ENCODE measurements at places on chromosomes 4 and X. TPM values are rescaled to one million over a fixed set of nuclear protein-coding genes. Genes with fewer than 3 reads are reported as not detected.

GRCh38 chr4:108758498-108758897 is 4.4 kb downstream of the ETNPPL start:
- DNase-seq: no peak

DNA sequence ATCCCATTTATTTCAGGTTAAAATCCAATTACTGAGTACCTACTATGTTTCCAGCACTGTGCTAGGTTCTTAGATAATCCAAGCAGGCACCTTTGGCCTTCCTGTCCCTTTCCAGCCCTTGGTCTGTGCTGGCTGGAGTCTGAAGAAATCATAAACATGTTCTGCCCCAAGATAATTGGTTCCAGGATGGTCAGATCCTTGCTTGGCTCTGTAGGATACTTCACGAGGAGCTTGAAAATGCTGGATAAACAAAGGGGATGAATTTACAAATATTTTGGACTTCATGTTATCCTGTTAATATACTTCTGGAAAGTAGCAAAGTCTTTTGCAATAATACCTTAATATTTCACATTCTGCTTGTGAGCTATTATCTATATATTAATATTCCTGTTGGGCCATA is 35.0 kb upstream of the FHL1 start:
- DNase-seq: no peak

DNA sequence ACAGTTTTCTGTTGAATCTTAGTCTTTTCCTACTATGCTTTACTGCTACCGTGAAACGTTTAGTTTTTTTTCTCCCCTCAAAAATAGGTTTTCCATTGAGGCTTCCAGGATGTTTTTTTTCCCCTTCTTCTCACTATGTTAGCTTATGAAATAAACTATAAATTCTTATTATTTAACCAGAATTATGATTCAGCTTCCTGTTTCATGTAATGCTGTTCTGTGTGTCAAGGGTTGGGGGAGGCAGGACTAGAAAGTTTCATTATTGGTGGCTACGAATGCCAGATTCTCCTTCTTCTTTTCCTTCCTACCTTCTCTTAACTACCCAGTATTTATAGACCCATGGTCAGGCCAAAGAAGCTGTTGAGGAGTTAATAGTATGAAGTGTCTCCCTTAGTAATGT is 11.8 kb downstream of the CLCN5 start:
- no peak for DNase-seq

DNA sequence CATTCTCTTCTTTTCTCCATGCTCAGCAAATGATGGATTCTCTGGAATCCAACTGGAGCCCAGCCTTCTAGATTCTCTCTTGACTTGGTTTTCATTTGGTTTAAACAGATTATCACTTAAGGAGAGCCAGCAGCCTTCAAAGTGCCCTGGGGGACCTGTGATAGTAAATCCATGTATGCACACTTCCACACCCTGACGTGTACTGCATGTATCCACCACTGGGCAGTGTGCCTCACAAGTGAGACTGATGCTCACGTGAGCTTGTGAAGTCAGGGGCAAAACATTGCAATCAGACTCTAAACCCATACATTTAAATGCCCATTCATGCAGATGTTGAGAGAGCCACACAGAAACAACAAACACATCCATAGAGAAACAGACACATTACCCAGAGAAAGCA is 28.0 kb upstream of the SETD7 start:
- DNase-seq: no peak

DNA sequence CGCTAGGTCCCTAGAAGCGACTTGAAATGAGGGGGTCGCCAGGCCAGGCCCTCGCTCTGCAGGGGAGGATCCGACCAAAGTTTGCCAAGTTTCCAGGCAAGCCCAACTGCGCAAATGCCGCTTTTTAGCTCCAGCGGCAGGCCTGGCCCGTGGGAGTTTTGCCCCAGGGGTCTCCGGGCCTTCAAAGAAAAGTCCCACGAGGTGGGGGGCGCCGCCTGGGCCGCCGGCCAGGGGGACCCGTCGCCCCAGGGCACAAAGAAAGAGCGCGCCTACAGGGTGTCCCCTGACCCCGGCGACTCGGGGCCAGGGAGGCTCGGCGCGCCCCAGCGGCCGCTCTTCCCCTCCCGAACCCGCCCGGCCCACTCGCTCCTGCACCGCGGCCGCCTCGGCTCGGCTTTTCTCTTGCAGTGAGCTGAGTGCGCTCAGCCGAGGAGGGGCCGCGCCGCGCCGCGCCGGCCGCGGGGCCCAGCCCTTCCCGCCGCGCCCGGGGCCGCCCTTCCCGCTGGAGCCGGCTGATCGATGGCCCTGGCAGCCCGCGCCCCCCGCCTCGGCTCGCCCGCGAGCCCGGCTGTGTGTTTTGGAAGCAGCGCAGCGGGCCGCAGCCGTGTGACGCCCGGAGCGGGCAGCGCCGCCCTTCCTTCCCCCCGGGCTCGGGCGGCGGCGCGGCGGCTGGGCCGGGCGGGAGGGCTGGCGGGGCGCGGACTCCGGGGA is 754 bp upstream of the KLF3 start:
- DNase-seq: no peak

- no peak for DNase-seq
These were observed 9.5 kb downstream of the XPNPEP2 start for GRCh38 chrX:129748305-129748704.

- DNase-seq: no peak
These were observed 64.1 kb downstream of the FAM184B start for GRCh38 chr4:17717301-17717700.

GRCh38 chr4:70008771-70009170 is 13.0 kb downstream of the STATH start:
- no peak for DNase-seq

DNA sequence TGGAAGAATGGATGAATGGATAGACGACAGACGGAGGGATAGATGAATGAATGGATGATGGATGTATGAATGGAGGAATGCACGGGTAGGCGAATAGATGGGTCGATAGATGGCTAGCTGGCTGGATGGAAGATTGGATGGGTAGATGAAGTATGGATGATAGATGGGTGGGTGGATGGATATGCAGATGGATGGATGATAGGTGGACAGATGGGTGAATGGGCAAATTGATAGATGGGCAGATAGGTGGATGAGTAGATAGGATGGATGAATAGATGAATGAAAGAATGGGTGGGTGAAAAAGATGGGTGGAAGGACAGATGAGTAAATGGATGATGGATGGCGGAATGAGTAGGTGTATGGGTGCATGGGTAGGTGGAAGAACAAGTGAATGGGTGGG is 57.3 kb downstream of the EVC2 start:
- no peak for DNase-seq

- DNase-seq: no peak
These were observed 738.6 kb downstream of the PCDH7 start for GRCh38 chr4:31458813-31459212.

GRCh38 chrX:9163214-9163709 is 129.3 kb upstream of the FAM9B start:
- peak; percentile 27 for DNase-seq

GRCh38 chr4:46852800-46853199 is 56.2 kb downstream of the COX7B2 start:
- DNase-seq: no peak

- DNase-seq: no peak
These were observed 124.3 kb upstream of the GALNT7 start for GRCh38 chr4:173044340-173044739.

GRCh38 chrX:15116900-15117299 is 153.0 kb downstream of the ASB9 start:
- DNase-seq: no peak

- peak; percentile 64 for DNase-seq
These were observed 230.6 kb downstream of the PTTG2 start for GRCh38 chr4:38190717-38191178.

DNA sequence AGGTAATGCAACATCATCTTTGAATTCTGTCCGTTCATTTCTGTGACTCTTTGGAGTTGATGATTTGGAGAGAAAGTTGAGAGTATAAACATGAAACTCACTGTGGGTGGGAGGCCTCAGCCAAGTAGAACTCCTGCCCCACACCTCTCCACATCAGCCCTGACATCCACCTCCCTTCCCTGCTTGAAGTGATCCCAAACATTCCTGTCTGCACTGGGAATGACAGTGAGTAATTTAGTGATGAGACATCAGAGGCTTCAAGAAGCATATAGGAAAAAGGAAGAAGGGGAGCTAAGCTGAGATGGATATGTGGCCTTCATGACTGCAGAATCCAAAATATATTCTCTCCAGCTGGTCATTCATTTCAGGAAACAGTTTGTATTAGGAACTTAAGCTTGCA is 151.8 kb downstream of the SPATA18 start:
- no peak for DNase-seq

- no peak for DNase-seq
These were observed at the start of gene RHOH for GRCh38 chr4:40196724-40197281. RHOH (plus strand) TSS chr4:40197031; CDS start chr4:40243387, 46,356 bp downstream.

- no peak for DNase-seq
These were observed 1.6 kb downstream of the DUSP9 start for GRCh38 chrX:153648358-153649177.

GRCh38 chr4:184457535-184458249 is 16.7 kb downstream of the IRF2 start:
- no peak for DNase-seq

DNA sequence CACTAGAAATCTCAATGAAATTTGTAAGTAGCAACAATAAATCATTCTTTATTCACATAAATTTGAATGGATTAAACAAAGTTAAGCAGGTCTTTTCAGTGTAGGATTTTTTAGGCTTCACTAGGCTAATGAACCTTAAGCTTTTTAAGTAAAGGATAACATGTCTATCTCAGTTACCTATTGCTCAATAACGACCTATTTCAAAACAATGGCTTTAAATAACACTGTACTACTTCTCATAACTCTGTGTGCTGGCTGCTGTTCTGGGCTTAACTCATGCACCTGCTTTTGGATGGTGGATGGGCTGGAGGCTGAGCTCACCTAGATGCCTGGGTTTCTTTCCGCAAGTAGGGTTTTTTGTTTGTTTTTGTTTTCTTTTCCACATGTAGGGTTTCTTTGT is 495.0 kb upstream of the SLIT2 start:
- no peak for DNase-seq

GRCh38 chrX:99703473-99703872 is 706.6 kb downstream of the PCDH19 start:
- DNase-seq: no peak

Gene SMPX
- not detected for total RNA-seq

Gene BGN
- not detected for total RNA-seq

Gene DGKK
- total RNA-seq: not detected

Gene NALF2
- not detected for total RNA-seq

Gene RAB9B
- 3.3 TPM for total RNA-seq

Gene KLKB1
- total RNA-seq: not detected

Gene SOD3
- 2.7 TPM for total RNA-seq

Gene ITM2A
- total RNA-seq: not detected

Gene VCX2
- not detected for total RNA-seq

Gene GLUD2
- total RNA-seq: 2.5 TPM

Gene CISD2
- 67.8 TPM for total RNA-seq

Gene PNMA5
- not detected for total RNA-seq

Gene NPY2R
- total RNA-seq: not detected

Gene TKTL2
- not detected for total RNA-seq

Gene XK
- total RNA-seq: 2.0 TPM

Gene PCDH19
- not detected for total RNA-seq

Gene IRS4
- not detected for total RNA-seq

Gene TLR6
- total RNA-seq: 8.1 TPM

Gene ATP11C
- 33.3 TPM for total RNA-seq

Gene FGD1
- 11.2 TPM for total RNA-seq

Gene IL1RAPL2
- not detected for total RNA-seq

Data from A172 (cell line).